COR-L47 (cell line): ENCODE measurements at places on chromosomes 6 and 20.

DNA sequence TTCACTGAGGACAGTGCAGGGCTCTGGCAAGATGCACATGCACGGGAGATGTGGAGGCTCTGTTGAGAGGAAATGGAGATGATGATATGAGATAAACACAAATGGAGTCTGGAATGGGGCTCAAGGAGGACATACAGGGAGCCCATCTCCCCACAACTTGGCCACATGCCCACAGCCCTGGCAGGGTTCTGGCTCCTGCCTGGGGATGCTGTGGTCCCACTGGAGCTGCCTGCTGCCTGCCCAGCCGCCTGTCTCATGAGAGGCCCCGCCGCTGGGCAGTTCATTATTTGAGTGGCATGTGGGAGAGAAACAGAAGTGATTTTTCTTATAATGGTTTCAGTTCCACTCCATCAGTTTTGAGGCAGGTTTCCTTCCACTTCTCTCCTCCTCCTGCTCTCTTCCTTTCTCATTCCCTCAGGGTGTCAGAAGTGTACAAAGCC lies 133.6 kb upstream of the TRAF3IP2 start:
- peak; percentile 3 for DNase-seq

DNA sequence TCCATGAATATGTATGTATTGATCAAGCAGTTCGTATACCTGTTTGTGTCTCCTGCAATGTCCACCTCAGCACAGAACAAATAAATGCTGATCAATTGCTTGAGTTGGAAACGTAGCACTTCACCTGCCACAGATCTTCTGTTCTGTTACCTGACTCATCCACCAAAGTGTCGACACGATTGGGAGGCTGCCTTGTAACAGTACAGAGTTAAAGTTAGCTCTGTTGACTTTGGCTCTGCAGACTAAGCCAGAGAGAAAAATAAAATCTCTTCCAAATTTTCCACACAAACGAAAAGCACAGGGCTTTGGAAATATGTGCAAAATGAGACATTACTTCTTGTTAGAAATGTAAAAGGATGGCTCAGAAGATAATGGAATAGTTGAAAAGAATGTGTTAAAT lies 245.4 kb downstream of the NRN1 start:
- DNase-seq = no peak

DNA sequence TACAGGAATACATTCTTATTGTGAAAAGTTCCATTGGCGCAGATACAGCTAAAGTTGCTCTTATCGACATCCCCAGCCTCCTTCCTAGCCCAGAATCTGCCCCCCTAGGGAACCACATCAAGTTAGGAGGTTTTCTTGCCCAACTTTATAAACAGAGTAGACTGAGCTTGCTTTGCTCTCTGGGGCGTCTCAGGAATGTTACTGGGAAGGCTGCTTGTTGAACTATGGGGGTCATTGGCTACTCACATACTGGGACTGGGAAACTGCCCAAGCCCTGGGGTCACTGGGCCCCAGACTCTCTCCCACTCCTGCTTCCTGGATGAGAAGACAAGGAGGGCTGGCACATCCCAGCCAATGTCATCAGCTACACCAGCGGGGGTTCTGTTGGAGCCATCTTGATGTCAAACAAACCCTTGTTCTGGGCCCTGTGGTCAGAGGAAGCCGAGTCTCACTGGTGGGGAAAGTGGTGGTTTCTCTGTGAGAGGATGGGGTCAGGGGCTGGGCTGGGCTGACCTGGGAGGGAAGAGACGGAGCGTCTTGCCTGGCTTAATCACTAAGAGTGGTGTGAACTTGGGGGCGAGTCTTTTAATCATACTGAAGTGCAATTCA lies 26.0 kb downstream of the BPIFB4 start:
- DNase-seq = no peak

- DNase-seq = no peak
These were observed 51.7 kb downstream of the GFOD1 start for GRCh38 chr6:13435477-13436246.

DNA sequence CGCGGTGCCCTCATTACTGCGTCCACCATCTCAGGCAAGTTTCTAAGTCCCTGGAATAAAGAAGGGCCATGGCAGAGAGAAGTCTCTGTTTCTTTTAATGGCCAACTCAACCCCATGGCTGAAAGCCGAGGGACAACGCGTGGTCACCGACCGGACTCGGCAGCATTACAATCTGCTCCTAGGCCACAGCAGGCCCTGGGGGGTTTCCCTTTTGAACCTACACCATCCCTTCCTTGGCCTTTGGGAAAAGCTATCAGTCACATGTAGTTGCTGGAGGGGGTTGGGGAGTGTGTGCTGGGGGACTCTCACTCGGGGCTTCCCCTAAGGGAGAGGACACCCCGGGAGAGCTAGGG lies 11.1 kb upstream of the FAM83C start:
- DNase-seq = no peak

GRCh38 chr6:42565823-42566613 lies 2.2 kb downstream of the UBR2 start:
- DNase-seq = no peak

DNA sequence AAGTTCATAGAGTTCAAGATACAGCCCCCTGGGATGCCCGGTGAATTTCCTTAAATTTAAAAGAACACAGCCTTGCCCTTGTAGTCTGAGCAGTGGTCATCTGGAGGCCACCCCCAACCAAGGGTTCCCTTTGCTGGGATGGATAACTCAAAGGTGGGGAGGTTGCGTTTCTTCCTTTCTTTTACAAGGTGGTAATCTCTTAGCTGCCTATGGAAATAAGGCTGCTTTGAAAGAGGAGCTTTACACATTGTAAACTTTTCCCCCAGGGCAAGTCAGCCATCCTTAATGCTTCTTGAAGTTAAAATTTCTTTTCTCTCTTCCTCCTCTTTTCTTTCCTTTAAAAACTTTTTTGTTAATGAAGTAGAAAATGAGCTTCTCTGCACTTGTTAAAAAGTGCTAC lies 71.2 kb upstream of the PRDM1 start:
- no peak for DNase-seq

- DNase-seq = no peak
These were observed 236.8 kb downstream of the LY86 start for GRCh38 chr6:6825193-6825784.

DNA sequence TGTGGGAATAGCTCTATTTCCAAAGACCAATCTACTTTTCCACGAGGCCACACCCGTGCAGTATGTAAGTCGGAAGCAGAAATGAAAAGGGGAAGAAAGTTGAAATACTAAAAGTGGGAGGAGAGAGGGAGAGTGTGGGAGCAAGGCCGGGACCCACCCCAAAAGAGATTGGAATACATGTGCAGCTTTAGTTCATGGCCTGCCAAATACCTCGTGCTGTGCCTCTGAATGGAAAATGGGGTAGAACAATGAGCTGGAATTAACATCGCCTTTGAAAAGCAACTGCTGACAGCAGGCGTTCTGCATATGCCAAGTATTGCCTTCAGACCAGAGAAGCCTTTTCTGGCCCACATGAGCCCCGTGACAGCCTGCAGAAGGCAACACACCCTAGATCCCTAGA lies 155.6 kb downstream of the CD83 start:
- peak; percentile 33 for DNase-seq
